Hematopoietic multipotent progenitor cell treated with erythropoietin and hydrocortisone succinate and interleukin-3 and kit ligand, for 15 days (in vitro differentiated cells): ENCODE measurements at places on chromosomes 6 and 20.

DNA sequence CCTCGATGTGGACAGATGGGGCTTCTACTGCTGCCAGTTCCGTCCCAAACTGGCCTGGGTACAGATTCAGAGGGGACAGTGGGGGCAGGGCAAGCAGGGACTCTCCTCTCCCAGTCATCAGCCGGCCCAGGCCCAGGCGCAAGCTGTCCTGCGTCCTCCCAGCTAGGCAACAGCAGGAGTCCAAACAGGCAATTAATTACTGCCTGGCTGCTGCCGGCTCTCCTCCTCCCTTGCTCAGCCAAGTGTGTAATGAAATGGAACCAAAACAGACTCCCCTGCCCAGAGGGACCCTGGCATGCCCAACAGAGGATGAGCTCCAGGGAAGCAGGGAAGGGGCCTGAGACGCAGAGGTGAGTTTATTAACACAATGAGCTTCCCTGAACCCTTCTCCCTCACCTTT, 17.8 kb upstream of the SLC32A1 start:
- no peak for DNase-seq

DNA sequence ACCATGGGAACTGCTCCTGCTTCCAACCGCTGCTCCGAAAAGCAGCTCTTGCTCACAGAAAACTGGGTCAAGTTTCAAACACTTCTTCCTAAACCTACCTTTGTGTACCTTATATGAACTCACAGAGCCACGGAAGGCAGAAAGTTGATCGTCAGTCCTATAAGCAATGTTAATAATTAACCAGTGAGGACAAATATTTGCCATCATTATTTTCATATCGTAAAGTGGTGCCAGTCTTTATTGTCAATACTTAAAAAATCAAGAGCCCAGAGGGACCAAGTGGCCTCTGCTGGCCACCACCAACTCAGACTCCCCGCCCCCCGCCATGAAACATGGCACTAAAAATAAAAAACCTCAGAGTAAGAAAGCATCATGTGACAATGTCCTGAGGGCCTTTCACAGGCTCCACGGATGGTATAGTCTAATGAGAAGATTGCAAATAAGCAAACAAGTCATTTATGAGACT, 9.1 kb upstream of the PBOV1 start:
- DNase-seq = no peak

DNA sequence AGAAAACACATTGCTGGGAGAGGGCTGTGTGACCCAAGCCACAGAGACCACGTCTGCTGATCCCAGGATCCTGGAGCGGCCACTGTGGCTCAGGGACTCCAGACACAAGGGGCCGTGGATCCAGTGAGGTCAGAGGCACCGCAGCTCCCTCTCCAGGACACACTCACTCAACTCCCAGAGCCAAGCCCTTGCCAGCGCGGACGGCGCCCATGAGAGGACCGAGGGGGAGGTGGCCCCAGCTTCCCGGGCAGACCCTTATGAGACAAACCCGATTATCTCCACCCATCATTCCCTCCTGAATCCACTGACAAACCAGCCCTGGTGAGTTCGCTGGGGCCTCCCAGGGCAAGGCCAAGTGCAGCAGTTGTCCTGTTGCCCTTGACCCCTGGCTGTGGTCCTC, 201.2 kb downstream of the TAF4 start:
- DNase-seq = no peak

GRCh38 chr20:57417051-57417689, 26.0 kb downstream of the RBM38 start:
- DNase-seq = no peak

- no peak for DNase-seq
Measured at GRCh38 chr20:3430376-3431069, 23.1 kb upstream of the DNAAF9 start.

GRCh38 chr6:169289619-169290339, 36.1 kb upstream of the THBS2 start:
- DNase-seq = no peak

DNA sequence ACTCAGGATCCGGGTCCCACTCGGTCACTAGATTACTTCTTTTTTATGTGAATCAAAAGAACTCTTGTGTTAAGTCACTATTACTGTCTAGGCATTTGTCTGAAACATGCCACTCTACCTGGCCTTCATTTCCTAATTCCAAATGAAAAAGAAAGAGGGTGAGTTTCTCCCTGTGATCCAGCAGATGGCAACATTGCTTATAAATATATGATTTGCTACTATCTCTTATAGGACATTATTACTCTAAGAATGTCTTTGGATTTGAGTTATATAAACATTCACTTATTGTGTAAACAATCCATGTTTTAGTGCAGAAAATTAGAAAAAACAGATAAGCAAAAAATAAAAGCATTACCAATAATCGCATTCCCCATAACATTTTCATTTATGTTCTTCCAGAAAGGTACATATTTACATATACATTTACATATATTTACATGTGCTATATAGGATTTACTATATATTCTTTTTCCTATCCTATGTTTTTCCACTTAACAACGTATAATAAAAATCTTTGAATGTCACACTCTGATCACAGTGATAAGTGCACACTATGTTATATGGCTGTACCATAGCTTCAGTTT, 66.9 kb downstream of the FAXC start:
- no peak for DNase-seq

DNA sequence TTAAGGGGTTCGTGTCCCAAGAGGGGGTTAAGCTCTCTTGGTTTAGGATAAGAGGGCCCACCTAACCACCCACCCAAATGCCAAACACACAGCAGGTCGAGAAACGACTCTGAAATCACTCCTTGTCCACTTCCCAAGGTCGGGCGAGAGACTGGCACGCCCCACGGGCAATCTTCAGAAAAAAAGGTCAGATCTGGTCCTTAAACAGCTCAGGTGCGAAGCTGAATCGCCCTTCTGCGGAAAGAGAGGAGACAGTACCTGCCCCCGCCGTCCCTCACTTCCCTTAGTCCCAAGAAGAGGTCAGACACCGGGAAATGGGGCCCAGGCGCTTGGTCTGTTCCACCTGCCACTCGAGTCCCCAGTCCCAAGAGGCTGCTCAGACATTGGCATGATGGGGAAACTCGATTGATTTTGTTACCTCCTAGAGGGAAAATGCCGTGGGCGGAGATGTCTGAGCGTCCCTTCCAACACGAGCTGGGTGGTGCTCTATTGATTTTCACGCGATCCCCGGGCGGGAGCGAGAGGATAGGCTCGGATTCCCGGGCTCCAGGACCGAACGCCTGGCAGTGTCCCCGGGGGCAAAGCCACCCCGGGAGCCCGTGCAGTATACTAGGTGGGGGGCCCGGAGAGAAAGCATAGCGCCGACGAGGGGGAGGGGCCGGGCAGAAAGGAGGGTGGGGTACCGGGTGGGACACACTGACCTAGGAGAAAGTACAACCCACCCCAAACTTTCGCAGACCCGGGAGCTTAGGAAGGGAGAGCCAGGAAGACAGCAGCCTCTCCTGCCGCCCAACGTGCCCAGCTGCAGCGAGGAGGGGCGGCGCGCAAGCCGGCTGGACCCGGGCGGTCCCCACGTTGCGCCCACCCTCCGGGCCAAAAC, 1.1 kb upstream of the SAMD5 start:
- DNase-seq = no peak

DNA sequence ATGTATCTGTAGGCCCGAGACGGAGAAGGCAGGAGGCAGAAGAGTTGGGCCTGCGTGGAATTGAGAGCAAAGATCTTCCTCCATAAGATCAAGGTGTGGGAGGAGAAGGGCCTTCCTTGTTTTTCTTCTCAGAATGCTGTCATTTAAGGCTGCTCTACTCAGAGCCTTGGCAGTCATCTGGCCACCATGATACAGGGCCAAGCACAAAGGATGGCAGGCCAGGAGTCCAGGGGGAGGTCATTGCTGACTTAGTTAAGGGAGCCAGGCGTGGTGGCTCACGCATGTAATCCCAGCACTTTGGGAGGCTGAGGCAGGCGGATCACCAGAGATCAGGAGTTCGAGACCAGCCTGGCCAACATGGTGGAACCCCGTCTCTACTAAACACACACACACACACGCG, 137.1 kb downstream of the BMP7 start:
- no peak for DNase-seq

DNA sequence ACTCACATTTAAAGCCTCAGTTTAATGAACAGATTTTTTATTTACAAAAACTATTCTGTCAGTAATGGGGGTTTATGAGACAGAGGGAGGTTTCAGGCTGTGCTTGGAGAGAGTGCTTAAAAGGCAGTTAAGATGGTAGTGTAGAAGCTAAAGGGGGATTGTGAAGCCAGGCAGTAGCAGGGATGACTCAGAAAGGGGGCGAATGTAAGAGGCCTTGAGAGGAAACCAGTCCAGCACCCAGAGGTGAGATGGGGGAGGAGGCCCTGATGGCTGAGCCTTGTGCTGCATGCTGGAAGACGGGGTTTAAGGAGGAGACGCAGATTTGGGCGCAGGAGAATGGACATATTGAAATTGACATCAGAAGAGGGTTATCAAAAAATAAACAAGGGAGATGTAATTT, 6.6 kb upstream of the SERPINB9 start:
- no peak for DNase-seq

DNA sequence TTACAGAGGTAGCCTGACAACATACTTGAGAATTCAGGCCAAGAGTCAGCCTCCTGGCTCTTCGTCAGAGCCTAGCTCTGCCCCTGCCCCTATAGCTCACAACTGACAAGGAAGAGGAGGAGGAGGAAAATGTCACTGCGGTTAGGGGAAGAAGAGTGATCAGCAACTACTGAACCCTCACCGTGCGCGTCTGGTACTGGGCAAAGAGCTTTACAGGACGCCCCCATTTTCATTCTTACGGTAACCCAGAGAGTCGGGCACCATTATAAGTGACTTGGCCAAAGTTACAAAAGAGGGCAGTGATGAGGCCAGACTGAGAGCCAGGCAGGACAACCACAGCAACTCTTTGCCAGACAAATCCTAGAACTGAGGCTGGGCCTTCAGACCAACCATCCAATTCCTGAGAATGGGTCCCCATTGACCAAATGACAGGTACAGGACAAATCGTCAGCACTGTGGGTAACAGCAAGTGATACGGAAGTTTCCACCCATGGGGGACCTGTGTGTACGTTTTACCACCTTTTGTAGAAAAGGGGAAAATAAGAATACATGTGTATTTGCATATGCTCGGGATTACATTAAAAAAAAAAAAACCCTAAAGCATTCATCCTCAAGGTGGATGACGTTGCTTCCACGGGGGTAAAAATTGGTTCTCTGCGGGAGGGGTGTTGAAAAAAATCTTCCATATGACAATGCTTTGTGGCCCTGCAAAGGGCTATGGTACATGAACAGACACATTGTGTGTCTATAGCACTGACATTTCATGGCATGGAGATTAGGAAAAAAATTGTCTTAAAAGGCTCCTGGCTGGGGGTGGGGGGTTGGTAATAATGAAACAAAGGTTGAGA, 118.0 kb downstream of the NFATC2 start:
- DNase-seq = no peak

GRCh38 chr6:5190507-5190906, 70.2 kb downstream of the LYRM4 start:
- DNase-seq = no peak

DNA sequence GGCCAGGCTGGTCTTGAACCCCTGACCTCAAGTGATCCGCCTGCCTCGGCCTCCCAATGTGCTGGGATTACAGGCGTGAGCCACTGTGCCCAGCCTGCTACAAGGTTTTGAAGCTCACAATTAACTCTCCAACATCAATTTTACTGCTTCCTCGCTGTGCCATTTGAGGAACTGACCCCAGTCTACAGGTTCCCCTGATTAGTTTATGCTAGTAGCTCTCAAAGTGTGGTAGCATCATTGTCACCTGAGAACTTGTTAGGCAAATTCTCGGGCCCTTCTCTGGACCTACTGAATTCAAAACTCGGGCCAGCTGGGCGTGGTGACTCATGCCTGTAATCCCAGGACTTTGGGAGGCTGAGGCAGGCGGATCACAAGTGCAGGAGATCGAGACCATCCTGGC, 49.4 kb downstream of the MCUR1 start:
- no peak for DNase-seq

DNA sequence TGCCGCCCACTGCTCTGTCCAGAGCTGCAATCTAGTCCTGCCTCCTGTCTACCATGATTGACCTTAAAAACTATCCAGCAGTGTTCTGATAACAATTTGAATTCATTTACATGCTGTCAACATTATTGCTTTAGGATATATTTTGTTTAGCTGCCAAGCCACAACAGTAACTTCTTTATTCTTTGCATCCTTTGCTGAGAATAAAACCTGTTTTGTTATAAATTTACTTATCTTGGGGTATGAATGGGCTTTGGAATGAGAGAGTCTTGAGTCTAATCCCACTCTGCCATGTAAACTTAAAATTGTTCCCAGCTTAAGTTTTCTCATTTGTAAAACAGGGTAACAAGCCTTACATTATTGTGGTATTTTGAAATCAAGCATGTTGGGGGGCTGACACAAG, 116.4 kb downstream of the FLRT3 start:
- DNase-seq = no peak

GRCh38 chr6:35034411-35035191, 106.5 kb downstream of the TCP11 start:
- no peak for DNase-seq

DNA sequence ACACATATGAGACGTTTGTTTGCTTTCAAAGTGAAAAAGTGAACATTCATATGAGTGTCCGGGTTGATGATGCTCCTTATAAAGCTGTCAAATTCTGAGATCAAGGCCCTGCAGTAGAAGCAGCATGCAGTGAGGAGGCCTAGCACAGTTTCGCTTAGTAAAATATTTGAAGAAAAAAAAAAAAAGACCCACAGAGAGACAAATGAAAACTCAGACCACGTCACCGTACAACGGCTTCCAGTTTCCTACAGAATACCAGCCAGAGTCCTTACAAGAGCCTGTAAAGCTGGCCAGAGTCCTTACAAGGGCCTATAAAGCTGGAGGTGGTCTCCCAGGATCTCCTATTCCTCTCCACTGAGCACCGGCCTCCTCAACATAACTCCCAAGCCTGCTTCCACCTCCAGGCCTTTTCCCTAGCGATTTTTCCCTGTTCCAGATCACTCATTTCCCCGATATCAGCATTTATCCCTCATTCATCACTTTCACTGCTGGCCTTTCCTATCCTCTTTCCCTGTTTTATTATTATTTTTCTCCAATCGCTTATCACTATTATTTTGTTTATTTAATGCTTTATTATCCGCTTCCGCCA, 1.5 kb upstream of the HMGN4 start:
- DNase-seq = peak; percentile 27

- DNase-seq = no peak
Measured at GRCh38 chr20:63132131-63132714, 83.7 kb downstream of the YTHDF1 start.
